ACHN (cell line): ENCODE measurements at places on chromosomes 2 and 18.

- peak; percentile 74 for DNase-seq
These were observed 9.6 kb upstream of the ITPRIPL1 start for GRCh38 chr2:96315400-96316071.

- no peak for DNase-seq
These were observed 207.1 kb downstream of the ZNF521 start for GRCh38 chr18:25144820-25145219.

DNA sequence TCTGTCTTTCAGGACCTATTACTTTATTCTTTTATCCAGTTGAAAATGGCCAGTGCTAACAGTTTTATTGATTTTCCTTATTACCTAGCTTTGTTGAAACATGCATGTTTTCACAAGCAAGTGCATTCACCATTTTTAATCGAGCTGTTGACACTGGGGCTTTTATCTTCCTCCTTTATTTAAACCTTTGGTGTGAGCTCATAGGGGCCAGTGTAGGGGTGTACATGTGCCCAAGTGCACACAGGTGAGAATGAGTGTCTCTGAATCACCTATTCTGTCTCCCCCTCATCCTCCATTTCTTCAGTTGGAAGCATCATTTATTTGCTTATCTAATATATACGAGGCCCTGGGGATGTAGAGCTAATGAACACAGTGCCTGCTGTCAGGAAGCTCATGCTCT lies 199.1 kb downstream of the PRKCE start:
- no peak for DNase-seq

- no peak for DNase-seq
These were observed 79.0 kb upstream of the CDH19 start for GRCh38 chr18:66682855-66683322.

DNA sequence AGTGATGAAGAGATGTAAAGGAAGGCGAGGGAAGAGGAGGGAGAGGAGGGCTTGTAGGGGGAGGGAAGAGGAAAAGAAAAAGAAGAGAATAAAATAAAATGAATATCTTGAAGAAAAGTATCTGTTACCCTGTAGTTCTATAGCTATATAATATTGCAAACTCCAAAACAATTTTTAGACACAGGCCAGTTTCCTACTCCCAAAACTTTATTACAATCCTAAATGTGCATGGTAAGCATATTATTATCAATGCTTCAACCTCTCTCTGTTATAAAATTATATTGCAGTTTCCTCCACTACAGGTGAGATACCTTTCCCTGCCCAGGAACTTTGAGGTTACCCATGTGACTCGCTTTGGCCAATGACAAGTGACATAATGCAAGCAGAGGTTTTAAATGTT lies 1351.6 kb upstream of the NRXN1 start:
- DNase-seq, result no peak

GRCh38 chr2:209577376-209578357 lies 153.8 kb downstream of the MAP2 start:
- DNase-seq, result peak; percentile 50

- no peak for DNase-seq
These were observed 20.8 kb downstream of the LAMA1 start for GRCh38 chr18:7096838-7097237.

DNA sequence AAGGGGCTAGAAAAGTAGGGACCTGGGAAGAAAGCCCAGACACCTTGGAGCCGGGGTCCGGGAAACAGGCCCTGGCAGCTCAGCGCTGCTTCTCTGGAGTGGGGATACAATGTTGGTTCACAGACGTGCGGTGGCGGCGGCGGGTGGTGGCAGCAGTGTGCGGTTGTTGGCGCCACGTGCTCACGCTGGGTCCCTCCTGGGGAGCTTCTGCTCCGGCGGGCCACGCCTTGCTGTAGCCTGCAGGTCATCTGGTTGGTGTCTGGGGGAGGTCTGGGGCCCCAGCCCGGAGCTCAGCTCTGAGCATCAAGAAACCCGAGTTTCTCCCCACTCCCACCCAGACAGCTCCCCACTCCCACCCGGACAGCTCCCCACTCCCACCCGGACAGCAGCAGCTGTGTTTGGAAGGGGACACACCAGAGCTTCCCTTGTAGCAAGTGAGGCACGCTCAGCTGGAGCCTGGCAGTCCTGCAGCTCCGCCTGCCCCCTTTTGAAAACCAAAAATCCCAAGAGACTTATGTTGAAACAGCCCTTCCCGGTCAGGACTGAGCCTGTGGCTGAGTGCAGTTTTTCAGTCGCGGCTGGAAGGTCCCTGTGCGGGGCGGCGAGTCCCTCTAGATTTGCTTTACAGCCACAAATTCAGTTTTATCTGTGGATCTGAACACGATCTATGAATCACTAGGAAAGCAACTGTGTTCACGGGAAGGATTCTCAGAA lies 46.9 kb downstream of the NFATC1 start:
- DNase-seq, result no peak

DNA sequence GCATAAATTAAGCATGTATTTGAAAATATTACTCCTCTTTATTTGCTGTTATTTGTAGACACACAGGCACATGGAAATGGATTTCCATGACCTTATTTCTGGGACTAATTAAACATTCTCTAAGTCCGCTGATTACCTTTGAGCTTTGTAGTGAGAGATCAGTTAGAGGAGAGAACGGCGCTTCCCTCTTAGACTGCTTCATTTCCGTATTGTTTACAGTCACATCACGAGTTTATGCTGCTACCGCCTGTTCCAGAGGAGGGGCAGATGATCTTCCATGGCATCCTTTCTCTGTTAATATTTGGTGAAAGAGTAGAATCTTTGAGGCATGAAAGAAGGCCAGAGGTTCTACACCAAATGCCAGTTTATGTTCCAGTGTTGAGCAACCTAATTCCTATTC lies 404.4 kb downstream of the TRIB2 start:
- DNase-seq, result no peak

DNA sequence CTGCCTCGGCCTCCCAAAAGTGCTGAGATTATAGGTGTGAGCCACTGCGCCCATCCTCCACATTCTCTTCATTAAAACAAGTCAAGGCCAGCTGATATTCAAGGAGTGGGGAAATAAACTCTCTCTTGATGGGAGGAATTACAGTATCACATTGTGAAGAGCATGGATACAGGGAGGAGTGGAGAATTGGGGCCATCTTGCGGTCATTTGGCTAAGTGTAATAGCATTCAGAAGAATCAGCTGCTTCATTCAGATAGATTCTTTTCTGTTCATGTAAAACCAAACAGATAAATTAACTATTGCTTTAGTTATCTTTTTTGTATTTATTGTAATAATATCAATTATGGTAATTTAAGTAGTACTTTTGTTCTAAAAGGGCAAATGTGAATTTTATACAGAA lies 156.3 kb downstream of the UBR3 start:
- no peak for DNase-seq

- DNase-seq, result peak; percentile 31
These were observed 42.9 kb downstream of the TMEFF2 start for GRCh38 chr2:192151853-192152252.

GRCh38 chr18:30378097-30378496 lies 664.4 kb downstream of the DSC3 start:
- DNase-seq, result no peak

DNA sequence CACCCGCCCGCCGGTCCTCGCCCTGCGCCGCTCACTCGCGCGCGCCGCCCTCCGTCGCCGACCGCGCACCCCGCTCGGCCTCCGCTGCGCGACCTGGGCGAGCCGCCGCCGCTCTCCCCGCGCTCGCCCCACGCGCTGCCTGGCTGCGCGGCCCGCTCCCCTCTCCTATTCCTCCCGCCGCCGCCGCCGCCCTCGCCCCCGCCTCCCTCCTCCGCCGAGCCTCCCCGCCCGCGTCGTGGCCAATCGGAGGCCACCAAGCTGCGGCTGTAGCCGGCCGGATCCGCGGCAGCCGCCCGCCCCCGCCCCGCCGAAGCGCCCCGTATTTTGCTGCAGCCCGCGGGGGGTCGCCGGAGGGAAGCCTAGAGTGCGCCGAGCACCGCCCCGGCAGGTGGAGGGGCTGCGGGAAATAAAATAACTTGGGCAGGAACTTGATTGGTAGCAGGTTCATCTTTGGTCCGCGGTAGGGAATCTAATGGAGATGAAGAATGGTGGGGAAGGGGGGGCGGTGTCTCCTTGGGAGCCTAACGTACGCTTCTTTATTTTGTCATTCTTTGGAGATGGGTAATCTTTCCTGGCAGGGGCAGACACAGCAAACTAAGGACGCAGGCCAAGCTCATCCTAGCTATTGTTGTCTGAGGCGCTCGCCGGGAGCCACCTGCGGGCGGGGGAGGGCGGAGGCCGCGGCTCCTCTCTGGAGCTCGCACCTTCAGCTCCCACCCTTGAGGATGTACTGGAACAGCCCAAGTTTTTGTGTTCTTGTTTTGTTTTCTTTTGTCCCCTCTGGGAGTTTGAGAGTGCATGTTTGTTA lies 1.1 kb upstream of the CDH2 start:
- peak; percentile 70 for DNase-seq

GRCh38 chr2:152508446-152508845 lies 173.5 kb downstream of the FMNL2 start:
- DNase-seq, result no peak

DNA sequence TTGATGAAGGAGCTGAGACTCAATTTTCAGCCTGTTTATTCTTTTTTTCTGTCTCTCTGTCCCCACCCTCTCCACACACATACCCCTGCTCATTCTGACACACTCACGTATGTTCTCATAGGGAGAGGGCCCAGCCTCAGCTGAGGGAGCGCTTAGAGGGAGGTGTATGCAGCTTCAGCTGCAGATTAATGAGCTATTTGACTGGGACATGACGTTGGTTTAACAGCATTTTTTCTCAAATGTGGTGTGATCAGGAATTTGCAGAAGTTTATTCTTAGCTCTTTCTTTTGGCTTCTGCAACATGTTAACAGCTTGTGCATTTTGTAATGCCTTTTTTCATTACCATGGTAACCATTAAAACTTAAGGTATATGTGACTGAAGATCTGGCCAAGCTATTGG lies 1547.1 kb upstream of the PIK3C3 start:
- no peak for DNase-seq

DNA sequence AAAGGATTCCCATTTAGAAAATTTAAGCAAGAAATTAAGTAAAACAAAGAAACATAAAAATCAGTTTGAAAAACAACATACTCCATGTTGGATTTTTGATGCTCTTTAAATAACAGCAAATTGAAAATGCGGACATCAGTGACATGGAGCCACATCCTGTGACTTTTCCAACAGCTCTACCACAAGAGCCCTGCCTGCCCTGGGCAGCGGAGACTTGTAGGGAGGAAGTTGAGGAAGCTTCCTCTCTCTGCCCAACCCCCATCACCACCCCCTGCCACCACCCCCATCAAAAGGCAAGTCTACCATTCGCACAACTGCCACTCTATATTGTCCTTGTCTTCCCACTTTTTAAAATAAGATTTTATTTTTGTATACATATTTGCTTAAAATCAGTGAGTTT lies 32.8 kb upstream of the DAPL1 start:
- no peak for DNase-seq

GRCh38 chr2:223995569-223995968 lies 38.3 kb downstream of the MRPL44 start:
- peak; percentile 41 for DNase-seq

DNA sequence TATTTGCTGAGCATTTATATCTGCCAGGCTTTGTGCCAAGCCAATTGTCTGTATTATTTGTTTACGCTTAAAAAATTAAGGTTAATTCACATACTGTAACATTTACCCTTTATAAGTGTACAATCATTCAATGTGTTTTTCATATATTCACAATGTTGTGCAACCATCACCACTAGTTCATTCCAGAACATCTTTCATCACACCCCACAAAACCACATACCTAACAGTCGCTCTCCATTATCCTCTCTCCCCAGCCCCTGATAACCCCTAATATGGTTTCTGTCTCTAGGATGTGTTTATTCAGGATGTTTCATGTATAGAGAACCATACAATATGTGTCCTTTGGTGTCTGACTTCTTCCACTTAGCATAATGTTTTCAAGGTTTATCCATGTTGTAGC lies 234.1 kb downstream of the INSIG2 start:
- DNase-seq, result no peak

GRCh38 chr2:85154048-85154753 lies 21.0 kb downstream of the TCF7L1 start:
- no peak for DNase-seq

GRCh38 chr2:160224060-160224459 lies 24.0 kb upstream of the ITGB6 start:
- DNase-seq, result peak; percentile 99

DNA sequence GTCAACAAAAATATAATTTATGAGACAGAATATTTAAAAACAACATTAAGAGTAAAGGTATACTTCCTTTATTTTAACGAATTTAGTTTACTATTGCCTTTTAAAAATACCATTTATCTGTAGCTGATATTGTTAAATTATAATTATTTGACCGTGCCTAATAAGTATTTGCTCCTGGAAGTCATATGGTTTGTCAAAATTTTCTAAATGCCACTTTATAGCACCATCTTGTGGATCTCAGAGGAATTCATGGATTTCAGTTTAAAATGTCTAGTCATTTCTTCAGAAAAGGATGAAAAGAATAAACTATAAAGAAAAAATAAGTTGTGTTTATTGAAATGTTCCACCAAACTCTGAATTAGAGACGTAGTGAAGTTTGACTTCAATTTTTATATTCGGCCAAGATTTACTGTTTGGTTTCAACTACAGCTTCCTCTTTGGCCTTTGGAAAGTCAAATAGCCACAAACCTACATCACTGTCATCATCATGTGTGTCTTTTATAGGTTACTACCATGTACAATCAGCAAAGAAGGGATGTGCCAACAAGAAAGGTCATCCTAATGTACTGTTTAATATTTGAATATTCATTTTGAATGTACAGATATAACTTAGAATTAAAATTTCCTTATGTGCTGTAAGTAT lies 10.3 kb upstream of the FTCDNL1 start:
- DNase-seq, result peak; percentile 38

DNA sequence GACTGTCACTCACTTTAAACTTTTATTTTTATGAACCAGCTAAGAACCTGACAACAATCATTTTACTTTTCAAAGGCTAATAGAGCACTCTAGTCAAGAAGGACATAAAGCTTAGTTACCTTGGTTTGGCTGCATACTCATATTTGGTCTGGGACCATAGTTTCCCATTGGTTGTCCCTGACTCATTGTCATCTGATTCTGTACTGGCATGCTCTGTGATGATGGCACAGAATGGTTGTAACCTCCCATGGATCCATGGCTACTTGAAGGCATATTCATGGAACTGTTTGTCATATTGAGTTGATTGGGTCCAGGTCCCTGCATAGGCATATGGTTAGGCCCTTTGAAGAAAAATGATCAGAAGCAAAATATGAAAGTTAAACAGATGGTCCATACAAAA lies 37.9 kb downstream of the SS18 start:
- no peak for DNase-seq

- DNase-seq, result no peak
These were observed 54.3 kb downstream of the DGKD start for GRCh38 chr2:233408366-233409285.

GRCh38 chr18:44885507-44885906 lies 204.8 kb downstream of the SETBP1 start:
- no peak for DNase-seq
